ENCODE measurements at places on chromosomes 16 and 17. TPM values are rescaled to one million over a fixed set of nuclear protein-coding genes. Genes with fewer than 3 reads are reported as not detected.
A peak's percentile ranks its signal among the peaks of the same experiment; 100 is the strongest.

The SMTNL2 gene
- total RNA-seq, result 1.6 TPM

DNA sequence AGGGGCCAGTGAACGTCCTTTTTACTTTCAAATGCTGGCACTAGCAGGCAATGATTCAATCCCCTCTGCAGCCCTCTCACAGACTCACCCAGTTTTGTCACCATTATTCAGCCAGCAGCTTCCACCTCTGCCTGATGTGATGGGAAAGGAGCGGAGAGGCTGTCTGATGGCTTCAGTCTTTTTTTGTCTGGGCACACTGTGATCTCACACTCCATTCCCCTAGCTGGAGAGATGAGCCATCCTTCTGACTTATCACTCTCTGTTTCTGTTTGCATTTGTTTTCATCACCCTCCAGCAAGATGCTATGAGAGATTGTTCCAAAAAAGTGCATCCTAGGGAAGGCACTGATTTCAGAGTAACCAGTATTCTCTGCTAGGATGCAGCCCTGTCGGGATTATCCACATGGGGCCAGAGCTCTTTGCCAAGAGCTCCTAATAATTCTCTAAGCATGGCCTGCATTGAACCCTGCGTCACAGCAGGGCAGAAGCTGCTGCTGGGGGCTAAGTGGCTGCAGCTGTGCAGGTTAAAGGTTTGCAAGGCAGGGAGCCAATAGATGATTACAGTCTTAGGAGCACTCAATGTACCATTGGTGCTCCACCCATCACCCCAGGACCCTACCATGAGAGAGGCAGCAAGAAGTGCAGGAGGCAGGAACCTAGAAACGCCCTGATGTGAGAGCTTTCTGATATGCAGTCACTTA is 236.1 kb upstream of the C16orf82 start:
- no peak for DNase-seq

The CLEC19A gene
- 0.13 TPM for total RNA-seq

- DNase-seq, result peak; percentile 91
These were observed 11.8 kb downstream of the CSF3 start for GRCh38 chr17:40026816-40027613.

- no peak for DNase-seq
These were observed 102.8 kb upstream of the SMIM36 start for GRCh38 chr17:55614061-55614460.

- DNase-seq, result peak; percentile 88
These were observed 1.0 kb downstream of the ORAI3 start for GRCh38 chr16:30949650-30950515.

DNA sequence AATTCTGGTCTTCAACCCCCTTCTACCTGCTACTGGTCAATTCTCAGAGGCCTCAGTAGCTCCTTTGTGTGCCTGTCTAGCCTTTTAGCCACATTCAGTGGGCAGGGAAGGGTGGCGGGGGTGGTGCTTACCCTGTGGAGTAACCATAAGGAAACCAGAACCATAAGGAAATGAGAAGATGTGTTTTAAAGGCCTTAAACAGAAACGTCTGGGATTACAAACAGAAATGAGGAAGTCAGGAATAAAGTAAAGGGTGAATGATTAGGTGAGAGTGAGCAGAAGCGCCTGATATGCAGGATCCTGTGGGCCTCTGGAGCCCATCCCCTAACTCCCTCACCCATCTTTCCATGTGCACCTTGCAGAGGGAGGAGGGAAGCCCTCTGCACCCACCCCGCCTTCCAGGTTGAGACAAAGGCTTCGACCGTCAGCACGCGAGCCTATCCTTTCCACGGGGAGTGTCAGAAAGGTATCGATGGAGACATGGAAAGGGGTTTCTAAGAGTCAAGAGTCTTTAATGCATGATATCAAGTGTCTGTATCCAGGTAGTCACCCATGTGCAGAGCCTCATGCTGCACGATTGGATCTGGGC is 20.4 kb downstream of the KIAA0513 start:
- DNase-seq, result no peak

DNA sequence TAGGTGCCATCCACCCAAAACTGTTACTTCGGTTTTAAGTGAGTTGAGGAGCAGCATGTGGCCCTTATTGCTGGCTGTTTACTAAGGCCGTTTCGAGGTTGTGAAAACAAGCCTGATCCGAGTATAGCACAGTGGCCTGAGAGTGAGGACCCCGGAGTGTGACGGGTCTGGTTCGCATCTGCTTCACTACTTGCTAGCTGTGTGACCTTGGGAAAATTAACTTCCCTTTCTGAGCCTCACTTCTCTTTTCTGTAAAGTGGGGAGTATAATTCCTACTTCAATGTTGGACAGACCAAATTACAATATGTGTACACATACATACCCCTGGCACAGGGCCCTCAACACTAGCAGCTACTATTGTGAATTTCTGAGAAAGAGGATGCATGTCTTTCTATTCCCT is 11.7 kb upstream of the HEATR6 start:
- DNase-seq, result no peak

DNA sequence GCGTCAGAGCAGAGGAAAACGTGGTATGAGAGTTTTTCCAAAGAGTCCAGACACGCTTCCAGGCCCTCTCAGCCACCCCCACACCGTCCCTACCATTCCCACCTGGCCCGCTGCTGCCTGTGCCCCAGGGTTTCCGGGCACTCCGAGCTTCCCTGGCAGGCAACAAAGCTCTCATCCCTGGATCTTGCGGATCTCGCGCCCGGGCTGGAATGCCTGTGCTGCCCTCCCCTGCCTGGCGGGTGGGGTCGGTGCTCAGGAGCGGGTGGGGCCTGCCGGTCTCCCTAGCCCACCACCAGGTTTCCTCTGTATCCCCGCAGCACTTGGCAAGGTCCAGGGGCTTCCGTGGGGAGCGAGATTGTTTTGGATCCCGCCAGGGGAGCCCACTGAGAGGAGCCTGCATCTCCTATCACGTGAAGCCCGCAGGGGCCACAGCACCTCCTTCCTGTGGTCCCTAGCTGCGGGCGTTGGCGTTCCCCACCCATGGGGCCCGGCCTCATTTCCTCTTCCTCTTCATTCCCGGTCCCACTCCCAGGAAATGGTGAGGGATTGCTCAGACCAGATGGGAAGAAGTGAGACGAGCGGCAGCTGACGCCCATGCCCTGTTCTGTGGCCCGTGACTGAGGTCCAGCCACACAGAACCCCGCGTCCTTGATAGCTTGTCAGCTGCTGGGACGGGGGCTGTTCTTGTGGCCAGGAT is 11.0 kb downstream of the TBC1D24 start:
- no peak for DNase-seq

DNA sequence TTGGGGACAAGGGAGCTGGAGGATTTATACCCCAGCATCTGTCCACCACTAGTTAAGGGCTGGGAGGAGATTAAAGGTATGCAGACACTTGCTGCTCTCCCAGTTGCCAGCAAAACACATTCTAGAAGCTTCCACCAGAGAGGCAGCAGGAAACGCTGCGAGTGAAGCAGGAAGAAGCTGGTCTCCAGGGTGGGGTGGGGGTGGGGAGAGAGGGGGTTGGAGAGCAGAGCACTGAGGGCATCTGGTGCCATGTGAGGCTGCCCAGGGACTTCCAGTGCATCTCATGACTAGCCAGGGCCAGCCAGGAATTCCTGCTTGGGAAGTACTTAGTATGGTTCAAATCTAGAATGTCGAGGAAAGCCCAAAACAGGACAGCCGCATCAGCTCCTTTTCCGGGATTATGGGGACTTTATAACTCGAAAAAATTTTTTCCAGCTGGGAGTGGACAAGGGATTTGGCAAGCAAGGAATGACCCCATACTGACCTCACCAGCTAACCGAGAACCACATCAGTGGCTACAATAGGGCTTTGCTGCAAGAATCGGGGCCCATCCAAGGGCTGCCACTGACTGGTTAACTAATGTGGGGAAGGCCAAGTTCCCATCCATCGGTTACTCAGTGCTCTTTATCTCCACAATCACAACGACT is 26.2 kb upstream of the AXIN2 start:
- DNase-seq, result no peak

DNA sequence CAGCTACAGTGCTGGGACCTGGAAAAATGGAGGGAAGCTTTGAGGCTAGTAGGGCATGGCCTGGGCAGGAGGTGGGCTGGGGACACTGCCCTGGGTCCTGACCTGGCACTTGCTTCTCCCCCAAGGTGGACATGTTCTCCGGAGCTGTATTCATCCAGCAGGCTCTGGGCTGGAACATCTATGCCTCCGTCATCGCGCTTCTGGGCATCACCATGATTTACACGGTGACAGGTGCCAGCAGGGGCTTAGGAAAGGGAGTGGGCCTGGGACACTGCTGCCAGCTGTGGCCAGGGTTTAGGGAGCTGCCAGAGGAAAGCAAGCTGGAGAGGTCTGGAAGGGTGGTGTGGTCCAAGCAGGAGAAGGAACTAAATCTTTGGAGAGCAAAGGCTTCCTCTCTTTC is 3.1 kb downstream of the SLC5A2 start:
- no peak for DNase-seq

The ITGAD gene
- total RNA-seq, result 0.89 TPM

The SCGB1C2 gene
- total RNA-seq, result not detected

DNA sequence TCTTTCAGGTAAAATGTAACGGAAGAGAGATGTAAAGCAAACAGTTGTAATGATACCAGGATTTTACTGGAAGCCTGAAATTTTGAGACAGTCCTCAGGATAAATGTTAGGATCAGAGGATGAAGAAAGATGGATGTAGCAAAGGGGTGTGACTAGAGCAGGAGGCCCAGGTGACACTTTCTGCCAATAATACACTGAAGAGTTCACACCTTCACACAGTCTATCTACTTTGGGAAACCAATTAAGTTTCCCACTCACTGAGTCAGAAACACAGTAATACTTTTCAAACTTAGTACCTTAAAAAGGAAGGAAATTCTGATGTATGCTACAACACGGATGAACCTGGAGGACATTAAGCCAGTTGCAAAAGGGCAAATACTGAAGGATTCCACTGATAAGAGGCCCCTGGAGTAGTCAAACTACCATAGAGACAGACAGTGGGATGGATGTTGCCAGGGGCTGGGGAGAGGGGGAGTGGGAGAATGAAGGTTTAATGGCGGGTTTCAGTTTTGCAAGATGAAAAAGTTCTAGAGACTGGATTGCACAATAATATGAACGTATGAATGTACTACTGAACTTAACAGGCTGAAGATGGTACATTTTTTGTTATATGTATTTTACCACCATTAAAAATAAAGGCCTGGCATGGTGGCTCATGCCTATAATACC is 62.3 kb downstream of the CYTH1 start:
- no peak for DNase-seq

DNA sequence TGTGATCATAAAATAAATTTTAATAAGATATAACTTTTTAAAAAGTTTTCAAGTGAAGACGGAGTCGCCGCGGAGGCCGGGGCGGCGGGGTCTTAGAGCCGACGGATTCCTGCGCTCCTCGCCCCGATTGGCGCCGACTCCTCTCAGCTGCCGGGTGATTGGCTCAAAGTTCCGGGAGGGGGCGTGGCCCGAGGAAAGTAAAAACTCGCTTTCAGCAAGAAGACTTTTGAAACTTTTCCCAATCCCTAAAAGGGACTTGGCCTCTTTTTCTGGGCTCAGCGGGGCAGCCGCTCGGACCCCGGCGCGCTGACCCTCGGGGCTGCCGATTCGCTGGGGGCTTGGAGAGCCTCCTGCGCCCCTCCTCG is at the start of gene FOXC2:
Gene FOXC2 (plus strand): TSS at position 229 of the 365 bp plus-strand sequence. CDS start 507 bp downstream, outside the sequence.
- DNase-seq, result peak; percentile 95

All from sciatic nerve (tissue), 2 donors.